Activated T-cell treated with anti-CD3 and anti-CD28 coated beads, Interleukin-2, amount 50 U/mL, for 4 hours (primary cell): ENCODE measurements at places on chromosomes 6 and 20. TPM values are rescaled to one million over a fixed set of nuclear protein-coding genes. Genes with fewer than 3 reads are reported as not detected.

The LYRM2 gene
- total RNA-seq, result 32.8 TPM

The PPP1R3G gene
- total RNA-seq, result not detected

The MAS1 gene
- not detected for total RNA-seq

The TMEM170B gene
- total RNA-seq, result 1.2 TPM

The ANKRD60 gene
- not detected for total RNA-seq

The PDE10A gene
- 0.08 TPM for total RNA-seq

The ENPP4 gene
- 8.5 TPM for total RNA-seq

The RNF8 gene
- 23.8 TPM for total RNA-seq

The SMLR1 gene
- total RNA-seq, result not detected

The SOX18 gene
- total RNA-seq, result 0.13 TPM

The ACTL10 gene
- 6.9 TPM for total RNA-seq

The AKAP7 gene
- total RNA-seq, result 3.3 TPM

DNA sequence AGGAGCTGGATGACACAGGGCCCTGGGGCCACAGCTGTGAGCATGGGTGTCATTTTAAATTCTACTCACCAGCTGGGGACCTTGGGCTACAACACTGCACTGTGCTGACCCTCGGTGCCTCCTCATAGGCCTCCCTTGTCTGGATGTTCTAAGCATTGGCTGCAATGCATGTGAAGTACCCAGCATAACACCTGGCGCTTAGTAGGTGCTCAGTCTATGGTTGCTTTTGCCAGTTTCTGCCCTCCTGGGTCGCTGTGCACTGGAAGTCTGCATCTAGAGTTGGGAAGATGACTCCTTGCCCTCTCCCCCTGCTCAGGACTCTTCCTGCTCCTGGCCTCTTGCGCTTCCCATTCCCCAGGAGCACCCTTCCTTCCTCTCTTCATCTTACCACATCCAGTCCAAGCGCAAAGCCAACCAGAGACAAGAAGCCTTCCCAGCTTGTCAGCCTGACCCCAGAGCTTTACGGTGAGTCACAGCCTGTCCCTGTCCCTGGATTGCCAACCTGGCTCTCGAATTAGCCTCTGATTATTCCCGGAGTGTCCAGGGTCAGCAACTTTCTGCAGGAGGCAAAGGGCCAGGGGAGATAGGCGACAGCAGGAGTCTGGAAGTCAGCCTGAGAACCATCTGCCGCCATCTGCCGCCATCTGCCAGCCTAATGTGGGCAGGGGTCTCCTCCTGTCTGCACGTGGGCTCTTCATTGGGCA, 8.8 kb downstream of the SLC13A3 start:
- no peak for DNase-seq

GRCh38 chr6:11514672-11515071, 22.9 kb upstream of the TMEM170B start:
- DNase-seq, result no peak

- no peak for DNase-seq
These were observed 883 bp upstream of the CCDC28A start for GRCh38 chr6:138772596-138773176.

DNA sequence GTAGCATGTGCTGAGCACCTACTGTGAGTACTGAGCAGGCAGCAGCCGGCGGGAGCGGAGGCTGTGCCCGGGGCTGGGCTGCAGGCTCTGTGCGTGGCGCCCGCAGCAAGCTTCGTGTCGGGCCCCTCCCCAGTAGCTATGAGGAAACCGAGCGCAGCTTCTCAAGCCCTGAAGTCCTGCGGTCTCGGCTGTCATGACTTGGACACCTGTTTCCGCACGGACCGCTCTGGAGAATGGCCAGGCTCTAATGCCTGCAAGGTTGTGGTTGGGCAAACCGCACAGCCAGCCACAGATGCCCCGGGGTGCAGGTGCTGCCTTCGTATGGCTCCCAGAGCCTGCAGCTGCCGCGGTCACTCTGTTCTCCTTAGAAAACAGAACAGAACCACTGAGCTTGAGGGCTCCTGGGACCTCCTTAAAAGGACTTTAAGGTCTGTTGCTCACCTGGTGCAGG, 33.7 kb downstream of the PYGB start:
- no peak for DNase-seq

GRCh38 chr20:17971300-17972013, 2.6 kb downstream of the MGME1 start:
- DNase-seq, result no peak

DNA sequence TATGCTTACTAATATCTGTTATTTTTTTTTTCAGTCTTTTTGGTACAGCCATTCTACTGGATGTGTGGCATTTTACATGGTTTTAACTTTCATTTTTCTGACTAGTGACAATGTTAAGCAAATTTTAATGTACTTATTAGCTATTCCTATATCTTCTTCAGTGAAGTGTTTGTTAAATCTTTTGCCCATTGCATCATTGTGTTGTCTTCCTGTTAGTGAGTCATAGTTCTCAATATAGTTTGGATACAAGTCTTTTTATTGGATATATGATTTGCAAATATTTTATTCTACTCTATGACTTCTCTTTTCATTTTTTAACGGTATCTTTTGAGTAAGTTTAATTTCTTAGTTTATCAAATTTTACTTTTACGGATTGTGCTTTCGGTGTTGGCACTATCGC, 519.4 kb downstream of the CDKAL1 start:
- no peak for DNase-seq

GRCh38 chr6:121959501-121959900, 440.0 kb upstream of the HSF2 start:
- no peak for DNase-seq

DNA sequence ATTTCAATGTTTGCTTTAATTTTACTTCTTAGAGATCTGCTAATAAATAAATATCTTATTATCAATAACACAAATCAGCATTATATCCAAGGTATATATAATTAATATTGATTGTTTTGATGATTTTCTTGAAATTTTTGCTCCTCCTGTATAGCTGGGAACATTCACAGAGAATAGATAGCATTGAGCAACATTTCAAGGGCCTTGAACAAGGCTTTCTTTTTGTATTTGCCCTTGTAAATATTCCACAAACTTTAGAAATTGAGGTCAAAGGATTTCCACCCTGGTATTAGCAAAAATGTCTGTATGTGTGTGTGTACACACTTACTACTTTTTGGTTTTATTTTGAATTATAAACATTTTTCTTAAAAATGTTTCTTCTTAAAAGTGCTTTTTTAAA, 205.6 kb downstream of the EYA4 start:
- DNase-seq, result no peak

- DNase-seq, result no peak
These were observed 10.0 kb downstream of the CITED2 start for GRCh38 chr6:139364302-139364981.

DNA sequence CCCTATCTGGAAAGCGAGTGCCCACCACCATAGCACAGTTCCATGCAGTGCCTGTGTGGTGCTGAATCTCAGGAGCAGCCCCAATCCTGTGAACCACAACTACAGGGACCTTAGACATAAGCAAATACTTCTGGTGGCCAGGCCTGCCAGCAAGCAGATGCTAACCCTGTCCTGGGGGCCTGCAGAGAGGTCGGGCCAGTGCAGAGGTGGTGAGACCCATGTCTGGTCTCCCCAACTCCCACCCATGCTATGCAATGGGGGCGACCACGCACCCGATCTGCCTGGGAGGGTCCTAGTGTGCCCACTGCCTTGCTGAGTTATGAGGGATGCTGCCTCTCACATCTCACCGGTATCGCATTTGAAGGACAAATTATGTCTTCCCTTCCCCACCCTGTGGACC, 151.6 kb upstream of the ZNF337 start:
- no peak for DNase-seq

GRCh38 chr6:10633216-10633615, 61.2 kb downstream of the C6orf52 start:
- no peak for DNase-seq

- no peak for DNase-seq
These were observed 27.0 kb upstream of the TFB1M start for GRCh38 chr6:155341130-155341828.

DNA sequence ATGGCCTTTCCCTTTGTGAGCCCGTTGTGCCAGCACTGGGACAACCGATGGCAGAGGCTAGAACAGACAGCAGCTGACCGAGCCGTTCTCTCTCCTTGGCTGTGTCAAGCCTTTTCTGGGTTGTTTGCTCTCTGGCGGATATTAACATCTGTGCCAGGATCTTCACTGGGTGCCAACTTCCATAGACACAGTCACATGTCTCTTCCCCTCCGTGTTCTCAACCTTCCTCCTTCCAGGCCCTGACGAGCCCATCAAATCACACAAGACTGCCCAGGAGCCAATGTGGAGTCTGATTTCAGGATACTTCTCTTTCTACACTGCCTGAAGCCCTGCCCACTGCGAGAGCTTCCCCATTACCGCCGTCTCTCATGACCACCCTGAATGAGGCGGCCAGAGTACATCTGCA, 111.0 kb upstream of the RALGAPA2 start:
- no peak for DNase-seq

GRCh38 chr6:132282696-132283095, 118.6 kb downstream of the MOXD1 start:
- DNase-seq, result no peak

DNA sequence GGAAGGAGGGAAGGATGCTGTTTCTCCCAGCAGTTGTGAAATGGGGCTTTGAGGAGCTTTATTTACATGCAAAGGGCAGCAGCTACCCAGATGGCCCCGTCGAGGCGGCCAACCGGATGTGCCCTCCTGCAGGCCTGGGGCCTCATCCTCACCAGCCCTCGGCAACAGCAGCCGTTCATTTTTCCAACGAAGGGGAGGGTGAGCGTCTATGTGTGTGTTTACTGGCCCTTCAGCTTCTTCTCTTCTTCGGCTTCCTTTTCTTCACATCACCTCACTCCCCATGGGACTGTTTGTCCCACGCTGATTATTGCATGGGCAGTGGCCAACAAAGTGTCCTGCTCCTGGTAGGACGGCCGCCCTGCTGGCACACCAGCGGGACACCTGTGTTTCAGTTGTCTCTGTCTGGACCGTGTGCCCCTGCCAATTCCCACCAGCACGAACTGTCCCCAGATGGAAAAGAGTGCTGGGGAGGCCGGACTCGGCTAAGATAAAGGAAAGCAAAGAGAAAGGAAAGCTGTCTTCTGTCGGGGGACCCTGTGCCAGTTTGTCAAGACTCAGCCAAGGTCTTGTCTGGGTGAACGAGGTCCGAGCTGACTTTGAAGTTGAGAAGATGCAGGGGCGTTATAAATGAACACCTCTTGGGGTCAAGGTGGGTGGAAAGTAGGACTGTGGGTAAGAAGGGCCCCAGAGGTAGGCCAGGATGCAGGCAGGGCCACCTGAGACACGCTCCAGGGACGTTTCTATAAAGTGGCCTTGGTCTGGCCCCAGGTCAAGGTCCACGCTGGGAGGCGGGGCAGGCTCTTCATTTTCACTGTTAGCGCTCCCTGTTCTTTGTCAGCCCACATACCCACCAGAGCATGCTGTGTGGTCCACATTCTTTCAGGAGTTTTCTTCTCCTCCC, 57.0 kb downstream of the FAM50B start:
- no peak for DNase-seq

GRCh38 chr6:18328070-18328469, 59.1 kb upstream of the RNF144B start:
- no peak for DNase-seq

- DNase-seq, result no peak
These were observed 129.6 kb downstream of the ZDHHC14 start for GRCh38 chr6:157510323-157511188.

- DNase-seq, result no peak
These were observed 48.0 kb downstream of the ARMC2 start for GRCh38 chr6:108896111-108896661.

DNA sequence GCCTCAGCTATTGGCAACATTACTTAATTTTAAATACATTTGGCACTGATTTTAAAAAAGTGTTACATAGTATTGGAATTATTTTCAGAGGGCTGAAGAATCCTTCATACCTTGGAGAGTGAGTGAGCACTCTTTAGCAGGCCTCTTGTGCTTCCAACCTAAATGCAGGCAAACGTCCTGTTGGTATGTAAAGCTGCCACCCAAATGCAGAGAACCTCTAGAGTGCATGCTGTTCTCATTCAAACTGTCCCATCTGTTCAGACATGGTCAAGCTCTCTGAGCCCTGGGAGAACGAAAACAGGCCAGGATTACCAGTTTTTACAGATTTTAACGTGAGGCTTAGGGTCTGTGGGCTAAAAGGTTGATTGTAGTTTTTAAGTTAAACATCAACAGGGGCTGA, 378.0 kb upstream of the FLRT3 start:
- no peak for DNase-seq

- DNase-seq, result no peak
These were observed 274.1 kb downstream of the BCKDHB start for GRCh38 chr6:80380566-80380965.

GRCh38 chr6:132478674-132479073, 34.2 kb downstream of the STX7 start:
- DNase-seq, result no peak

DNA sequence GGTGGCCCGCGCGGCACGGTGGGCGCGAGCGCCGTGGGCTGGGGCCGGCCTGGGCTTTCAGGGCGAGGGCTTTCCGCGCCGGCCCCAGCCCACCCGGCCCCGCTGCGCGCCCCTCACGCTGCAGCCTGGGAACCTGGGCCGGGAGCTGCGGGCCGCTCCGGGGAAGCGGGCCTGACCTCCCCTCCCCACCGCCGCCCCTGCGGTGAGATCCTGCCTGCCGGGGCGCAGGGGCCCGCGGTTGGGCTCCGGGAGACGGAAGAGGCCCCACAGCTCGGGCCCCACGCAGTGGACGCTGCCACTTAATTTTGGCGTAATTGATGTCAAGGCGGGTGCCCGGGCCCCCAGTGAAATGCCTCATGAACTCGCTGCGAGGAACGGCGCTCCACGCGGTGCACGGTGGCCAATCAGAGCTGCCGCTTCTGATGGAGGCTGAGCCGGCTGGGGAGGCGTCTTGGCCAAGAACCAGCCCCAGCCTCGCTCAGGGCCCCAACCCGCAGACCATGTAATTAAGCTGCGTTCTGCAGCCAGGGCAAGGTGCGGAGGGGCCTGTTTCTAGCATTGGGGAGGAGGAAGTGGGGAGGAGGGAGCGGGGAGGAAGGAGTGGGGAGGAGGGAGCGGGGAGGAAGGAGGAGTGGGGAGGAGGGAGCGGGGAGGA, 96.1 kb upstream of the BHLHE23 start:
- DNase-seq, result peak; percentile 65

GRCh38 chr6:142822842-142823241, 122.1 kb downstream of the HIVEP2 start:
- DNase-seq, result no peak

DNA sequence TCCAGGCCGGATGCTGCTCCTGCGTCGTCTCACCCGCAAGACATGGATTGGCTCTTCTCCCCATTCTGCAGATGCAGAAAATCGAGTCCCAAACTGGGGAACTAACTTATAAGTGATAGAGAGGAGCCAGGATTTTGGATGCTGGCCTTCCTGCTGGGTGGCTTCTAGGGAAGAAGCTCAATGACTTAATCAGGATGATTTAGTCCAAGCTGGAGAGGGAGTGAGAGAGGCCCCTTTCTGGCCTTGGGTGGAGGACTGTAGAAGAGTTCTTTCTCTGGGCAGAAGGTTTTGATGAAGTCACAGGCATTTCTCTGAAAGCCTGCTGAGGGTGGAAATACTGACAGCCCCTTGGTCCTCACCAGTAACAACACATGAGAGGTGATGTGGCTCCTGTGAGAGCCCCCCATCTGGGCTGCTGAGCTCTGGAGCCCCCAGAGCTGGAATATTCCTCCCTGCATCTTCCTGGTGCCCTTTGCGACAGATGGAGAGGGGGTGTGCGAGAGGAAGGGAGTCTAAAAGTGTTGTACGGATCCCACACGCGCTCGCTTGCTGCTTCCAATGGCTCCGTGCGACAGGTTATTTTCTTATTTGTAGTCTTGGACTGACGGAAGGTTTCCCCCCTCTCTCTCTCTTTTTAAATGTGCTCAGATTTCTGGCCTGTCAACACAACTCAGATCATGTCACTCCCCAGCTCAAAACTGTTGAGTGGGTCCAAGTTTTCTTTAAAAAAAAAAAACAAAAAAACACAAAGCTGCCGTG, 3.5 kb downstream of the SIRPA start:
- DNase-seq, result no peak
